ENCODE measurements at places on chromosomes 12 and 14. TPM values are rescaled to one million over a fixed set of nuclear protein-coding genes. Genes with fewer than 3 reads are reported as not detected.

DNA sequence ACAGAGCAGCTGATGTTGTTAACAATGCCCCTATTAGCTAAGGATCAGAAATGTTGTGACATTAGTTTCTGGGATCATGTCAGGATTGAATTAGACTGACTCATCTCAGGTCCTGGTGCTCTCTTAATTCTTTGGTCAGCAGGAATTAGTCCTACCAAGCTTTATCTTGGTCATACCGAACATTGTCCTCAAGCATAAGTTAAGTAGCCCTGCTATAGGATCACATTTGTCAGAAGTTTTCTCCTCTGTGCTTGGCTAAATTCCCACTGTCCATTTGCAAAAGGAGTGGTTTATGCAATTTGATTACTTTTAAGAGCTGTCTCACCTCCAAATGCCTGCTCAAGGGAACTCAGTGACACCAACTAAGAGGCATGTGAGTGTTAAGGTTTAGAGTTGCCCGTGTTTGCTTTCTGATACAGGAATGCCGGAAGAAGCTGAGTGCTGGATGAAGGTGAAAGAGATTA, 48.4 kb upstream of the IFNG-AS1 start:
- DNase-seq: no peak
- no peak overlapping the region for H3K4me3 ChIP-seq
- H3K27ac ChIP-seq: no peak overlapping the region
- H3K36me3 ChIP-seq: no peaks in the 10 kb centered on the region

GRCh38 chr14:49050822-49051221, 535.4 kb downstream of the RPS29 start:
- H3K4me1 ChIP-seq: no peaks in the 10 kb centered on the region
- no peaks in the 10 kb centered on the region for H3K27me3 ChIP-seq
- no peak overlapping the region for H3K27ac ChIP-seq
- H3K36me3 ChIP-seq: no peaks in the 10 kb centered on the region
- H3K4me3 ChIP-seq: no peak overlapping the region

DNA sequence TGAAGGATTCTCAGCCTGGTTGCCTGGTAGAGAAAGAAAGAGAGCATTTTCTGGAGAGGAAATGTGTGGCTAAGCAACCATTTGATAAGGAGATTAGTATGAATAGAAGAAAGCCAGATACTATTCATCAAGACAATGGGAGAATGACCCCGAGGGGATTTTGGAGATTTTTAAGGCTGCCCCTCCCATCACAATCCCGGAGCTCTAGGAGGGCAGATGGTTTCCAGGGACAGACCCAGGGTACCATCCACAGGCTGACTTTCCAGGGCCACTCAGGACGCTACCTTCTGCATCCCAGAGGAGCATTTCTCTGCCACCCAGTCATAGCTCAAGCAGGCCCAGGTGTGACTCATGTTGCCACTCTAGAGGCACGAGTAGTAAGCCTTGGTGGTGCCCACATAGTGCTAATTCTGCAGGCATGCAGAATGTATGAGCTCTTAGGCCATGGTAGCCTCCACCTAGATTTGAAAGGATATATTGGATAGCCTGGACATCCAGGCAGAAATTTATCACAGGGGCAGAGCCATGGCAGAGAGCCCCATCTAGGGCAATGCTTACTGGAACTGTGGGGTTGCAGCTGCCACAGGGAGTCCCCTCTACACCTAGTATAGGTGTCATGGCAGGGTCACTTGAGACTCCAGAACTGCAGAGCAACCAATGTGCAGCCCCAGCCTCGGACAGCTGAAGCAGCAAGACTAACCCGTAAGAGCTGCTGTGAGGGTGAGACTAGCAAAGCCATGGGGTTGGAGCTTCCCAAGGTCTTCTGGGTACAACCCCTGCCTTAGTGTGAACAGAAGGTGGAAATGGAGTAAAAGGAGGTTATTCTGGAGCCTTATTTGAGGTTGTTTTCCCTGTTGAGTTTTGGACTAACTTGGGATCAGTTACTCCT, 366.0 kb downstream of the ZFP36L1 start:
- H3K36me3 ChIP-seq: no peaks in the 10 kb centered on the region
- no peak for DNase-seq
- H3K27ac ChIP-seq: no peak overlapping the region

DNA sequence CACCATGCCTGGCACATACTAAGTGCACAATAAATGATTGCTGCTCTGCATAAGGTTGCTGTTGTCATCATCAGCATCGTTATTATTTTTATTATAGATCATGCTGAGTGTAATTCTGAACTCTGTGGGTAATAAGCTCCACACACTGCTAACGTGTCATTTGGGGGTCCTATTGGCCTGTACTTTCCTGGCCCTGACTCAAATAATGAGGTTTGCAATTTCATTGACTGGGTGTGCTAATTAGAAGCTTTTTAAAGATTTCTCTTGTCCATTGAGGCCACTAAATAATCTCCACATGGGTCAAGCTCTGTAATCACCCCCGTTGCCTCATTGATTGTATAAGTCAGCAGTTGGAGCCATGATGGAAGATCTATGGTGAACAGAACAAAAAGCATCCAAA, 320.8 kb upstream of the TMPO start:
- H3K27ac ChIP-seq: no peak overlapping the region
- no peaks in the 10 kb centered on the region for H3K4me1 ChIP-seq
- DNase-seq: no peak
- no peaks in the 10 kb centered on the region for H3K27me3 ChIP-seq

DNA sequence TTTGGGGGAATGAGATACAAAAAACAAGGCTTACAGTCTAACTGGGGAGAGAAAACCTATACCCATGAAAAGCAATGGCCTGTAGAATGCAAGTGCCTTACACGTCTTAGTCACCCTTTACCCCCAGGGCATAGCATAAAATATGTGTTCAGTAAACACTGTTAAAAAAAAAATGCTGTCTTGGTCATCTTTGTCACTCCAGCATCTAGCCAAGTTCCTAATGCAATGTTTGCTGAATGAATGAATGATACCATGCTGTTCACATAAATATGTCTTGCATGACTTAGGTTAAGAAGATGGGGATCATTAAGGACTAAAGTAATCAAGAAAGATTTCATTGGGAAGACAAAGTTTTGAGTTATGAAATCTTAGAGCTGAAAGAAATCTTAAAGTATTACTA, 38.5 kb downstream of the PPP2R5E start:
- no peak overlapping the region for H3K4me3 ChIP-seq
- DNase-seq: no peak
- H3K27ac ChIP-seq: no peak overlapping the region
- no peaks in the 10 kb centered on the region for H3K36me3 ChIP-seq
- no peaks in the 10 kb centered on the region for H3K4me1 ChIP-seq

The RIMBP2 gene
- 5.3 TPM for total RNA-seq

The MOAP1 gene
- total RNA-seq: 23.2 TPM

- no peaks in the 10 kb centered on the region for H3K27me3 ChIP-seq
- H3K27ac ChIP-seq: no peak overlapping the region
- H3K36me3 ChIP-seq: no peaks in the 10 kb centered on the region
- H3K4me1 ChIP-seq: no peaks in the 10 kb centered on the region
These were observed 44.0 kb downstream of the PAH start for GRCh38 chr12:102873077-102873476.

The AQP5 gene
- not detected for total RNA-seq

DNA sequence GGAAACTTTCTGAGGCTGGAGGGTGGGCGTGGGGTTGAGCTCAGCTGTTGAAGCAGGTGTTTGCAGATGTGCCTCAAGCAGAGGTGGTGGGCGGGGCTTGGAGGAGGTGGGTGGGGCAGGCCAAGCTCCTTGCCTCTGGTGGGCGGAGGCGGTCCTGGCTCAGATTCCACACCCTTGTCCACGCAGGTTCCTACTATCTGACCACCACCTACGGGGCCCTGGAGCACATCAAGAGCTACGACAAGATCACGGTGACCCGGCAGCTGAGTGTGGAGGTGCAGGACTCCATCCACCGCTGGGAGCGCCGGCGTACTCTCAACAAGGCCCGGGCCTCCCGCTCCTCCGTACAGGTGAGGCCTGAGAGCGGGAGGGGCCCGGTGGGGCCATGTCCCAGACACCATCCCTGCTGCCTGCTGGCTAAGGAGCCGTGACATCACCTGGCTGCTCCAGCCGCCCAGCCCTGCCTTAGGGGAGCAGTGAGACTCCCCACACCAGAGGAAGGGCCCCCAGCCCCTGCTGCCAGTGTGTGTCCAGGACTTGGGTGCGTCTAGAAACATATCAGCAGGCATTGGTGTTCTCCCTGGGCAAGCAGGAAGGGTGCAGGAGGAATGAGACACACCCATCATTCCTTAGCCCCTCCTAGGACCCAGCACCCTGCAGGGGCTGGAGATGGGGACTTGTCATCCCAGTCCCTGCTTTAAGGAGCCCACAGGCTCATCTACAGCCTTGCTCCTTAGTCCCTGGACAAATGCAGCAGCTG, 63.4 kb downstream of the LGMN start:
- H3K36me3 ChIP-seq: no peaks in the 10 kb centered on the region
- no peak overlapping the region for H3K27ac ChIP-seq
- H3K4me3 ChIP-seq: no peak overlapping the region

GRCh38 chr12:112299704-112300103, 82.5 kb downstream of the HECTD4 start:
- no peaks in the 10 kb centered on the region for H3K27me3 ChIP-seq
- H3K36me3 ChIP-seq: no peaks in the 10 kb centered on the region
- H3K4me3 ChIP-seq: no peak overlapping the region
- H3K27ac ChIP-seq: no peak overlapping the region
- no peak for DNase-seq

- H3K27me3 ChIP-seq: no peaks in the 10 kb centered on the region
- no peaks in the 10 kb centered on the region for H3K4me1 ChIP-seq
- H3K4me3 ChIP-seq: no peak overlapping the region
- DNase-seq: no peak
- no peaks in the 10 kb centered on the region for H3K36me3 ChIP-seq
These were observed 793.3 kb downstream of the DIO2 start for GRCh38 chr14:79417961-79418360.

DNA sequence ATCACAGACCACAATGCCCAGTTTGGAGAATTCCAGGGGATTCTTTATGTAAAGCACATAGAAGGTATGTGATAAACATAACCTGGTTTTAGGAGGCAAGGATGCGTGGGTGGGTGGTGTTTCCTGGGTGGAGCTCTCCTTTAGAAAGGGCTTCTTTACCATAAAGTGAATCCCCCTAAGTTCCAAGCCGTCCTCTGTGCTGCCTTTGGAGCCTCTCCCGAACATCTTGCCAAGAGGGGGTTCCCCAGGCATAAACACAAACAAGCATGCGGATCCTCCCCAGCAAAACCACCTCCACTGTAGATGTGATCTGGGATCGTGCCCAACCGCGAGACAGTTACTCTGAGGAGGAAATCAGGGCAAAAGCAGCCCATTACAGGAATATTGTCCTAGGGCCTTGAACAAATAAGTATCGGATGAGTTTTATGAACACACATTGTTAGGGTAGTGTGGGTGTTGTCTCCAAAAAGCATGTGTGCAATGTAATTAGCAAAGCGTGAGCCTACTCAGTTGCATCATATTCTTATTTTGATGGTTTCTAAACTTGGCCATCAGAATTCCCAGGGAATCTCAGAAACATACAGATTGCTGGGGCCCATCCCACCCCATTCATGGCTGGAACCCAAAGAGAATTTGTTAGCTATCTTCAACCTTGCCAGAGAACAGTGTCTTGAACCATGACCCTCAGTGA, 48.8 kb upstream of the CORO1C start:
- peak; percentile 71 for DNase-seq
- H3K36me3 ChIP-seq: no peaks in the 10 kb centered on the region
- H3K27me3 ChIP-seq: no peaks in the 10 kb centered on the region
- H3K27ac ChIP-seq: peak overlapping the region; percentile 65
- no peak overlapping the region for H3K4me3 ChIP-seq

- no peaks in the 10 kb centered on the region for H3K4me1 ChIP-seq
- no peak overlapping the region for H3K27ac ChIP-seq
- no peak overlapping the region for H3K4me3 ChIP-seq
- H3K36me3 ChIP-seq: no peaks in the 10 kb centered on the region
- no peak for DNase-seq
These were observed 267 bp downstream of the CFAP251 start for GRCh38 chr12:121918679-121919038.

The MUCL1 gene
- not detected for total RNA-seq

- no peaks in the 10 kb centered on the region for H3K4me1 ChIP-seq
- no peaks in the 10 kb centered on the region for H3K36me3 ChIP-seq
- no peak overlapping the region for H3K4me3 ChIP-seq
- no peak for DNase-seq
- no peaks in the 10 kb centered on the region for H3K27me3 ChIP-seq
- peak overlapping the region; percentile 65 for H3K27ac ChIP-seq
These were observed 129.5 kb downstream of the DAAM1 start for GRCh38 chr14:59317798-59318505.

GRCh38 chr12:68335462-68335861, 3.3 kb upstream of the MDM1 start:
- H3K27ac ChIP-seq: no peak overlapping the region
- no peaks in the 10 kb centered on the region for H3K36me3 ChIP-seq
- no peaks in the 10 kb centered on the region for H3K27me3 ChIP-seq
- no peaks in the 10 kb centered on the region for H3K4me1 ChIP-seq
- no peak for DNase-seq
- H3K4me3 ChIP-seq: no peak overlapping the region

GRCh38 chr12:83008703-83009102, 322.0 kb downstream of the TMTC2 start:
- H3K36me3 ChIP-seq: no peaks in the 10 kb centered on the region
- no peak for DNase-seq
- no peaks in the 10 kb centered on the region for H3K4me1 ChIP-seq
- H3K4me3 ChIP-seq: no peak overlapping the region
- H3K27ac ChIP-seq: no peak overlapping the region
- H3K27me3 ChIP-seq: no peaks in the 10 kb centered on the region

DNA sequence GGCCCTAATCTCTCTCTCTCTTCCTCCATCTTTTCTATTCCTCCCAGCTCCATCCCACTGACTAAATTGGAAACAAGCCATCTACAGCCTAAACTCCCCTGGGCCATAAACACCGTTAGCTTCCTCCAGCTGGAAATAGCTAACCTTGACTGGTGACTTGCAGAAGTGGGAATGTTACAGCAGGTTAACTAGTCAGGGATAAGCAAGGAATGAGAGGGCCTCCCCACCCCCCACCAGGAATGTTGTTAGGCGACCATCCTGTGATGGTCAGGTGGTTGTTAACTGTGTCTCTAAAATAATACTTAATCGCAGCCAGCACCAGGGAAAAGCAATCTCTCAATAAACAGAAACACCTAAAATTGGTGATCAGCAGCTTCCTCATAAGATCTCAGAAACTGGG, 40.8 kb downstream of the MIS18BP1 start:
- H3K27ac ChIP-seq: no peak overlapping the region
- no peaks in the 10 kb centered on the region for H3K36me3 ChIP-seq
- no peak for DNase-seq
- no peak overlapping the region for H3K4me3 ChIP-seq

The PIWIL1 gene
- not detected for total RNA-seq

The ITGB7 gene
- total RNA-seq: 2.0 TPM

The TBC1D30 gene
- 3.2 TPM for total RNA-seq

Data from uterus (tissue), 4 donors.